ENCODE measurements at places on chromosomes 11 and 22.

- DNase-seq, result no peak
These were observed 2.8 kb downstream of the NUDT8 start for GRCh38 chr11:67626970-67627369.

GRCh38 chr11:3202759-3203158 lies 15.9 kb downstream of the MRGPRG start:
- no peak for DNase-seq

- DNase-seq, result no peak
These were observed 92.6 kb downstream of the KIAA1671 start for GRCh38 chr22:25045159-25045558.

DNA sequence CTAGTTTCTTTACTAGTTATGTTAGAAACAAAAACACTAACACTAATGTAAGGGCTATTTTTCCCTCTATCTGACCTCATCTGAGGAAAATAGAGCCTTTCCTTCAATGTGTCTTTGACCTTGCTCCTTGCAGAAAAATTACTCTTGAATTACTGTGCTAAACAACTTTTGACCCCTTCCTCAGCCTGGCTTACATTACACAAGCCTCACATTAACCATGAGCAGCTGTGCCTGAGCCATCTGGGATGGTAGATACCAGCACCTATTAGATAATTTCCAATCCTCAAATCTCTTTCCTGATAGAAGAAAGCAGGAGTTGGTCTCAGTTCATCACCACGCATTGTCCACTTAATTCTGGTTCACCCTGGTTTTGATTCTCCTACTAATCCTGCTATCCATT lies 134.4 kb upstream of the NCAM1 start:
- DNase-seq, result no peak

DNA sequence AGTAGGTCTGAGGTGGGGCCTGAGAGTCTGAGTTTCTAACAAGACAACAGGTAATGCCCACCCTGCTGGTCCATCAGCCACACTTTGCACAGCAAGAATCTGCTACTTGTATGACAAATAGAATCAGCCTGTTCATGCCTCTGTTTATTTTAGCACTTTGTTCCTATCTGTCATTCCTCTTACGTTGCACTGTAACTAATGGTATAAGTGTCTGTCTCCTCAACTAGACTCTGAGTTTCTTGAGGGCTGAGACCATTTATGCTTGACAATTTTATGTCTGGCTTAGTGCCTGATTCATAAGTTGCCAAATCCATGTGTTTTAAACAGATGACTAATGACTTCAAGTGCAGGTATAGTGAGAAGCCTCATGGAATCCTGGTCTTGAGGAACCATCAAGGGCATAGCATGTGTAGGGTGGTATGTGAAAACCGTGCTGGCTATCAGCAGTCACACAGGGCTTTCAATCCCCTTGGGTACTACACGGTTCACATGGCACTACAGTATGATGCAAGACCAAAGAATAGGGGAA lies 209.7 kb downstream of the C11orf91 start:
- no peak for DNase-seq

GRCh38 chr11:94676814-94677213 lies 91.3 kb upstream of the AMOTL1 start:
- no peak for DNase-seq

DNA sequence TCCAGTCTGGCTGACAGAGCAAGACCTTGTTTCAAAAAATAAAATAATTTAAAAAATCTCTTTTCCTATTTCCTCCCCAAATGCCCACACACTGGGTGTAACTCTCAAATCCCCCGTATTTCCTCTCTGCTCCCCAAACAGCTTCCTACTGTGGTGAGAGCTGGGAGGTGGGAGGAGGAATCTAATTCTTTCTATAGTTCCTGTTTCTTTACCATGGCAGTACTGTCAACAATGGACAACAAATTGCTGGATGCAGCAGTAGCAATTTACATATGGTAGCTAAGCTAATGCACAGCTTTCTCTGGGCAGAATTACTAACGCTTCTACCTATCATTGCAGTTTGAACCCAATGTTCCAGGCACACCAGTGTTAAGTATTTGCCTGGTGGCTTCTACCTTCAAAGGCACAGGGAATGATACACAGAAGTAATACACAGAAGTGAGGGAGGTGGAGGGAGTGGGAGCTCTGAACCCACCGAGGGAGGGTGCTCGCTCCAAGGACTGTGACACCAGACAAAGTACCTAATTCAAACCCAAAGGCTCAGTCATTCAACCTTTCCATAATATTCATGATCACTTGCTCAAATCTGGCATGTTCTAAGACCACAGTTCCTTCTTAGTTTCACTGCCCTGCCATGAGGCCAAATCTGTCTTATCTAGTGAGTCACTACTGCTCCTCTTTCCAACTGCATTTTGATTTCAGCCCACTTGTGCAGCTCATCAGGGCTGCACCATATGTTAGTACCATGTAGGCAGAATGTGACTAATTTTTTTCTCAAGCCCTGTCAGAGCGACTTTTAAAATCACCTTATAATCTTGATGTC lies 37.9 kb downstream of the CELF1 start:
- no peak for DNase-seq

DNA sequence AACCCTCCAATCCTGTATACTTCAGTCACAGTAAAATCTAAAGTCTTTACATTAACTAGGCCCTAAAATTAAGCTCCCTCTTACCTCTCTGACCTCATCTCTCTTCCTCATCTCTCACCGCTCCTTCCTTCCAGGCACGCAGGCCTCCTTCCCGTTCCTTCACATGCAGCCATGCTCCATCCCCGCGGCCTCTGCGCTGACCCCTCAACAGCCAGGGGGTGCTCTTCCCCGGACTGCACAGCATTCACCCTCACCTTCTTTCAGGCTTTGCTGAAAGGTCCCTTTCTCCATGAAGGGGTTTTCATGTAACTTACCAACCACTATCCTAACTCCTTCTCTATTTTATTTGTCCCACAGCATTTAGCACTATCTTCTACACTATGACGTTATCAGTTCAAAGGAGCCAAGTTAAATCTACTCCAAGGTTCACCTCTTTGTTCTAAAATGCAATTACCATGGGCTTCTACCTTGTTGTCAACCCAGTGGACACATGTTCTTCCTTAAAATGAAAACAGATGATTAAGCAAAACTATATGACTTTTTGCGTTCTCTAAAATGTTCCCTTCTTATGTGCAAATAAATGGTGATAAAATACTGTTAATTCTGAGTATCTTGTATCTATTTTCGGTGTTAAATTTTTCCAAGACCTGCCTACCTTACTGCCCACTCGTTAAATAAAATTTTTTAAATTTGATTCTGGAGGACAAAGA lies 57.8 kb upstream of the APOA1 start:
- DNase-seq, result no peak

- no peak for DNase-seq
These were observed 25.4 kb downstream of the NEU3 start for GRCh38 chr11:75014129-75014528.

- no peak for DNase-seq
These were observed 95.9 kb upstream of the DDI1 start for GRCh38 chr11:103940551-103940950.

DNA sequence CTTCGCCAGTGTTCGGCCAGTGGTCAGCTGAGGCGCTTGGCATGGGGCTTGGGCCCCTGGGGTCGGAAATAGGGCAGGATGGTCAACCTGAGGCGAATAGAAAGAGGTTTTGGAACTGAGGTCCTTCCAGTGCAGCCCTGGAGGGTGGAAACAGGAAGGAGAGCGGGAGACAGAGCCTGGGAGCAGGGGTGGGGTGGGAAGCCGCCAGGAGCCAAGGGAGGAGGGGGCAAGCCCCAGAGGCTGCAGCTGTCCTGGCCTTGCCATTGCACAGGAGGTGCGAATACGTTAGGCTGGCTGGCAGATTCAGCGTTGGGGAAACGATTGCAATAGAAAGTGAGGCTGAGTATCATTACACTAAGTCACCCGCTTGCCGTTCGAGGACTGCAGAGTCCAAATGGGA lies 13.9 kb upstream of the KCTD17 start:
- no peak for DNase-seq

GRCh38 chr11:128294671-128295050 lies 292.7 kb downstream of the ETS1 start:
- DNase-seq, result no peak

DNA sequence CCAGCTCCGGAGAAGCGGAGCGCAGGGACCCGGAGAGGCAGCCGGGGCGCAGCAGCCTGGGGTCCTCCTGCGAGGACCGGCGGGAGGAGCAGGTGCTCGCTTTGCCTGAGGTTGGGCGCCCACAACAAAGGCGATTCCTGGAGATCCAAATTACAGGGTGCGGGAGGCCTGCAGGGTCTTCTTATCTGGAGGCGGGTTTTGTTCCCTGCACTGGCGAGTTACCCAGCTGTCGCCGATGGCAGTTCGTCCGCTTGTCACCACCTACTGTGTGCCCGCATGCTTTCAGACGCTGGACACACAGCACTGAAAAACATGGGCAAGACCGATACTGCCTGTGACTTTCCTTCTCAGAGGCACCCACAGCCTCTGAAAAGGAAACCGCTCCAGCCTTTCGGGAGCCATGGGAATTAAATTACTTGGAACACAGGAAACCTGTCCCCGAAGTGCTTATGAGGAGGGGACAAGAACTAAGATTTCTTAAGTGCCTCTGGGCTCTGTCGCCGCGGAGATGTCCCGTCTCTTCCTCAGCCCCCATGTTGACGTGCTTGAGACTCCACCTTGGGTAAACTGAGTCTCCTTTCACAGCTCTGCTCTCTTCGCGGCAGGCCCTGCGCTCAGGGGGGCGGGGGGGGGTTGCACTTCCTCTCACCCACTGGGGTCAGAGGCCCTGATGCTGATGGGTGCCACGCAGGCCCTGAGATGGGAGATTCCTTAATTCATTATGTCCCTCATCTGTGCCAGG lies 1.3 kb upstream of the ZFTA start:
- no peak for DNase-seq

DNA sequence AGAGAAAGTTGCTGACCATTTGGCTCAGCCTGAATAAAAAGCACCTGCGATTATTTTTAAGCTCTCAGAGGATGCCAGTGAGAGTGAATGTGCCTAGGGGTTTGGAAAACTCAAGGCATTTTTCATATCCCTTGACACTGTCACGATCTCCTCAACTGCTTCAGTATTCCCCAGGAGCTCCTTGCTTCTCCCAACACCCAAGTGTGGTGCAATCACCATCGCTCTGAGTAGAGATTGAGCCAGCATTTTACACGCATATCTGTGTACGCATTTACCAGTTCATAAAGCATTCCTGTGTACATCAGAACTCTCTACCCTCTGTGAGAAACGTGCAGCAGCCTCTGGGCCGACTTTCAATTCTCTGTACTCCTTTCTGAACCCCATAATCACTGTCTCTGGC lies 1.3 kb downstream of the SRRD start:
- no peak for DNase-seq

DNA sequence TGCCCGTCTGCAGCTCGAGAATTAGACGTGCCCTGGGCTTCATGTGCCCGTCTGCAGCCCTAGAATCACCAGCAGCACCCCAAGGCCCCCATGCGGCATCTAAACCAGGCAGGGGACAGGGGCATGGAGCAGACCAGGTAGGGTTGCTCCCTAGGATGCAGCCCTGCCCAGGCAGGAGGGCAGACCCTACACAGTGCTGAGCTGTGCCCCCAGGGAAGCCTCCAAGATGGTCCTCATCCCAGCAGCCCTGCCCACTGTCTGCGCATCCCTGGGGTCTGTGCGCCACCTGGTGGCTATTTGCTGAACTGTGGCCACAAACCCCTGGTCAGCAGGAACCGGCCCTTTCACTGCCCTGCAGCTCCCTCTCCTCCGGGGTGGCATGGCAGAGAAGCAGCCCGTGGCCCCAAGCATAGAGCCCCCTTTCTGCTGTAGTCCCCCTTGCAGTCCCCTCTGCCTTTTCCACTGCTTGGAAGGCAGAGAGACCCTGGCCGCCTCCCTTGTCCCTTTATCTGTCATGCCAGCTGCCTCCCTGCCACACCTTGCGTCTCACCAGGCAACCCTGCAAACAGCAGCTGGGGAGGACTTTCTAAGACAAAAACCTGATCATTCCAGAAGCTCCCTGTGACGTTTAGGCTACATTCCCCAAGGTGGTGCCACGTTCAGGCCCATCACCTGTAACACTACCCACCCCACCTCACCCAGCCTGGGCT lies 86.6 kb downstream of the KCNQ1 start:
- peak; percentile 60 for DNase-seq

GRCh38 chr11:57320719-57321387 lies 3.9 kb downstream of the TNKS1BP1 start:
- DNase-seq, result no peak

DNA sequence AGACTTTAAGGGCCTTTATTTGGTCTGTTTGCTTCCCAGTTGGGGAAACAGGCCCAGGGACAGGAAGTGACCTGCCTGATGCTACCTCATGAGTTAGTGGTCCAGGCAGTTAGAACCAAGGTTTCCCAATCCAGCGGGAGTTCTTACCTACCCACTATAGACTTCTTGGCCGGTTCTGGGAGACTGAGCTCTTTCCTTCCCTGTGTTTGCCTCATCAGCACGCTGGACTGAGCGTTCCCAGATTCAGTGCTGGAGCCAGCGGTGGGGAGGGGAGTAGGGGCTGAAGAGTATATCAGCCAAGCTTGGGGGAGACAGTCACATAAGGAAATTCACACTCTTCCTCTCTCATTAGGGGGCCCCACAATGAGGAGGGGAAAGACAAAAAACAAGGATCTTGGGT lies 27.1 kb downstream of the TIMP3 start:
- no peak for DNase-seq

DNA sequence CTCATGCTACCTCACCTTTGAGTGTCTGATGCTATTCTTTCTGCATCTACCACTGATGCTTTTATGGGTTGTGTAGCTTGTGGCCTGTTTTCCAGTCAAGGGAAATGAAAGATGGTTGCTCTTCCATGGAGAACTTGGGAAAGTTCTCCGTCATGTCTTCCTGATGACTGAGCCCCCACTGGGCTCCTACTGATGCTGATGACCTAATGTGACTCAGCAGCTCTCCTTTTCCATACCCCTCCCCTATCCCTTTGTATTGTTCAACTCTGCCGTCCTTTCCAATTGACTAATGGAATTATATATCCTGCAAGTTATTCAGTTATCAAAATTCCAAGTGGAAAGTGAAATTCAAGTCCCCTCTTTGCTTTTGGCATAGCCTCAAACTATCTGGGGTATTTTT lies 44.7 kb downstream of the REXO2 start:
- no peak for DNase-seq

GRCh38 chr22:45284705-45285262 lies at the start of gene UPK3A:
Gene UPK3A (plus strand): TSS chr22:45284949. CDS start chr22:45285014, 65 bp downstream.
- no peak for DNase-seq

DNA sequence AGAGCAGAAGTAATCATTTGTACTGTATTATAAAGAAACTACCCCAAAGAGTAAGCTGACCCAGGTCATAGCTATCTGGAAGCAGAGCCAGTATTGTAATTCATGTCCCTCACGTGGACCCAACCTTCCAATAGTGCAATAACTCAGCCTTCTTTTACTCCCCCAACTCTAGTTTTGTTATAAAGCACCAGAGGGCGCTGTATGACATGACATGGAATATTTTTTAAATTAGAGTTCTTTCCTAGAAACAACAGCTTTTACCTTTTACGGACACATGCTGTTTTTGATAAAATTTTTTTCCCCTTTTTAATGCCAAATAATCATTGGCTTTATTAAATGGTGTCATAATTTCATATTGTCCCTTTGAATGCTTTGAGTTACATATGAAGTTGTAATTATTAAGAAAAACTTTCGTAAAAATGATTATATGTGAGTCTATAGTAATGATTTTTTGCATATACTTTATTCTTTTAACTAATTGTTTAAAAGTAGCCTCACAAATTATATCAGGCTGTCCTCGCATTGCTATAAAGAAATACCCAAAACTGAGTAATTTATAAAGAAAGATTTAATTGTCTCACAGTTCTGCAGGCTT lies 76.9 kb downstream of the DKK3 start:
- DNase-seq, result no peak
